Effector memory CD4-positive, alpha-beta T cell (primary cell): ENCODE measurements at places on chromosomes 7 and 10.

- DNase-seq: no peak
Observed at GRCh38 chr10:131088619-131089018, 222.9 kb downstream of the TCERG1L start.

- no peak for DNase-seq
Observed at GRCh38 chr7:27133409-27134231, 3.1 kb upstream of the HOXA4 start.

DNA sequence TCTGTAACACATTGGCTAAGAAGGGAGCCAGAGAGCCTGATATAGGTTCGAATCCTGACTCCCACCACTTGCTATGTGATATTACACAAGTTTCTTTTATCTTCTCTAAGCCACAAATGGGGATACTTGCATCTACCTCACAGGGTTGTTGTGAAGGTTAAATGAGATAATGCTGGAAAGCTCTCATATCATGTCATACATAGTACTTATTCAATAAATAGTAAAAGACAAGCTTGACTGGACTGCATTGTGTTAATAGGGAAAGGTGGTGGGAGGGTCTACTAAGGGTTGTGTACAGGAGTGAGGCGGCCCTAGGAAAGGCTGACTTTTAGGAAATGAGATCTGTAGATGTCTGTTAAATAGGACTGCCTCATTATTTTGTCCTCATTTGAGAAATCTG is 35.8 kb upstream of the DNMBP start:
- DNase-seq: no peak

DNA sequence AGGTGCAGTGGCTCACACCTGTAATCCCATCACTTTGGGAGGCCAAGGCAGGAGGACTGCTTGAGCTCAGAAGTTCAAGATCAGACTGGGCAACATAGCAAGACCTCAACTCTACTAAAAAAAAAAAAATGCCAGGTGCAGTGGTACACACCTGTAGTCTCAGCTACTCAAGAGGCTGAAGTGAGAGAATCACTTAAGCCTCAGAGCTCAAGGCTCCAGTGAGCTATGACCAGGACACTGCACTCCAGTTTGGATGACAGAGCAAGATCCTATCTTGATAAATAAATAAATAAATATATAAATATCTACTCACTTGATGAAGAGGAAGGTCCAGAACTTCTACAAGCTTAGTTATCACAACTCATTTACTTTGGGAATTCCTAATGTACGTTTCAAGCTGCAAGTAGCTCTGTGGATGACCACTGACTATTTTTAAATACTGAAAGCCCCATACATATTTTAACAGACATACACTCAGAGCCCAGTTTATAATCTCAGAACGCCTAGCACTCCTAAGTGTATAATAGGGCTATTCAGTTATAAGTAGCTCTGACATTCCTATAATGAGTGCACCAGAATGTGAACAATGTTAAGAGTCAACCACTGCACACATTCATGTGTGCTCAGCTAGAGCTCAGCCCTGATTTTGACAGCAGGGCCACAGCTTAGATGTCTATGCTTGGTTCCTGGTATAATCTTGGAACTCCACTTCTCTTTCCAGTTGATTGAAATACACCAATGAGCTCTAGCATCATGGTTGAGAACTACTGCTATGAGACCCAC is 119.1 kb downstream of the CUBN start:
- DNase-seq: no peak

GRCh38 chr10:69614130-69614529 is 15.9 kb upstream of the FAM241B start:
- no peak for DNase-seq

- DNase-seq: no peak
Observed at GRCh38 chr7:123864966-123865365, 20.0 kb downstream of the HYAL4 start.

GRCh38 chr10:96686514-96686913 is 33.8 kb downstream of the PIK3AP1 start:
- no peak for DNase-seq

GRCh38 chr7:81926154-81926553 is 156.3 kb upstream of the HGF start:
- DNase-seq: no peak

DNA sequence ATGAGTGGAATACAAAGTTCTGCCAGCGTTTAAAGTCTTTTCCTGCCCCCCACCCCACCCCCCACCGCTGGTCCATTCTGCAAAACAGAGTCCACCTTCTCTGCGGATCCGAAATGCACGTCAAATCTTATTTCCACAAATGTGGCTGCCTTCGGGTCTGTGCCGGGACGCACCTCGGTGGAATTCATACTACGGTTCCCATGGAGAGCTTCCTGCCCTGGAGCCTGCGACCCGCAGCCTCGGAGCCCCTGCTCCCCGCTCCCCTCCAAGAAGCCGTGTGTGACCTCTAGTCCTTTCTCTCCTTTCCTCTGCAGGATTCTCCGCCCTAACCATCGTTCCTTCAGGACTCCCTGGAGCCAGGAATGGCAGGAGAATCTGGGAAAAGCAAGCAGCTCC is 12.5 kb upstream of the CALML5 start:
- DNase-seq: no peak

- DNase-seq: no peak
Observed at GRCh38 chr10:131126321-131127137, 185.0 kb downstream of the TCERG1L start.

DNA sequence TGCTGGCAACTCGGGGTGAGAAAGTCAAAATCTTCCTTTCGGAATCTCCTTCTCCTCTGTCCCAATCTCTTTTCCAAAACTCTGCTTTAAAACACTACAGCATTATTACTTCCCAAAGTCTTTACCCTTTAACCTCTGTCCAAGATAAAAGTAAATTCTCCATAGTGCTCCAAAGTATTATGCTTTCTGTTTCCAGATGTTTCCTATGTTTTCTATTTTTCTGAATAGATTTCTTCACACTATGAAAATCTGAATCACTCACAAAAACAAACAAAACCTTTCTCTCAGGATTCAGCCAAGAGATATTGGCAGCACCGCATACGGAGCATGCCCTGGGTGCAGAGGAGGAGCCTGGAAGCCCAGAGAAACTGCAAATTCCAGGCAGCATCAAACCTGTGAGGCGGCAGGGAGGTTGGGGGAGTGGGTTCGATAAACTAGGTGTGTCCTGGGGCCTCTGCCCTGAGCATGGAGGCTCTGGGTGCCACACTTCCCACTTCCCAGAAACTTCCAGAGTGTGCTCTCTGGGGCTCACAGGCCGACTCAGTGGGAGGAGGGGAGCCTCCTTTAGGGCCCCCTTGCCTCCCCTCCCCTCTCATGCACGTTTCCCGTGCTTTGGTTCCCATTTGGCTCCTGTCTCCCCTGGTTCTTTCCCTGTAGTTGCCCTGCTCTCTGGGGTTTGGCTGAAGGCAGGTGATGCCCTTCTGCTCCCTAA is 35.6 kb downstream of the VIPR2 start:
- no peak for DNase-seq

DNA sequence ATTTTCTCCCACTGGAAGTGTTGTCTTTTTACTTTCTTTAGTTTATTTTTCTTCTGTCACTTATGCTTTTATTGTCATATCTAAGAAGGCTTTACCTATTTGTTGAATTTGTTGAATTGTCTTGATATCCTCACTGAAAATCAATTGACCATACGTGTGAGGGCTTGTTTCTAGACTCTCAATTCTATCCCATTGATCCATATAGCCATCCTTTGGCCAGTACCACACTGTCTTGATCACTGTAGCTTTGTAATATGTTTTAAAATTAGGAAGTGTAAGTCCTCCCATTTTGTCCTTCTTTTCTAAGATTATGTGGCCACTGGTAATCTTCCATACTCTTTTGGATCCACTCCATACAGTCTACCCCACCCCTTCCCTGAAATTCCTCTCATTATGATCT is 25.5 kb upstream of the MNX1 start:
- no peak for DNase-seq

DNA sequence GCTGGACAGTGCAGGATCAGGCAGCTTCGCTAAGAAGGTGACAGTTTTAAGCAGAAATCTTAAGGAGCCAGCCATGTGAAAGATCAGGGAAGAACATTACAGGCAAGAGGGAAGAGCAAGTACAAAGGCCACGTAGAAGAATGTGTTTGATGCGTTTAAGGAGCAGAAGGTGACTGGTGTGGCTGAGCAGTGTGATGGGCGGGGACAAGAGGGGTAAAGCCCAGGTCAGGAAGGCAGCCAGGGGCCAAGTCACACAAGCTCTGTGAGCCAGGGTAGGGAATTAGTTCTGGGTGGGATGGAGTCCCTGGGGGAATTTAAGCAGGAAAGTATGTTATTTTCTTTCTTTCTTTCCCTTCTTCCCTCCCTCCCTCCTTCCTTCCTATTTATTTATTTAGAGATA is 166.9 kb downstream of the SH3PXD2A start:
- DNase-seq: no peak

DNA sequence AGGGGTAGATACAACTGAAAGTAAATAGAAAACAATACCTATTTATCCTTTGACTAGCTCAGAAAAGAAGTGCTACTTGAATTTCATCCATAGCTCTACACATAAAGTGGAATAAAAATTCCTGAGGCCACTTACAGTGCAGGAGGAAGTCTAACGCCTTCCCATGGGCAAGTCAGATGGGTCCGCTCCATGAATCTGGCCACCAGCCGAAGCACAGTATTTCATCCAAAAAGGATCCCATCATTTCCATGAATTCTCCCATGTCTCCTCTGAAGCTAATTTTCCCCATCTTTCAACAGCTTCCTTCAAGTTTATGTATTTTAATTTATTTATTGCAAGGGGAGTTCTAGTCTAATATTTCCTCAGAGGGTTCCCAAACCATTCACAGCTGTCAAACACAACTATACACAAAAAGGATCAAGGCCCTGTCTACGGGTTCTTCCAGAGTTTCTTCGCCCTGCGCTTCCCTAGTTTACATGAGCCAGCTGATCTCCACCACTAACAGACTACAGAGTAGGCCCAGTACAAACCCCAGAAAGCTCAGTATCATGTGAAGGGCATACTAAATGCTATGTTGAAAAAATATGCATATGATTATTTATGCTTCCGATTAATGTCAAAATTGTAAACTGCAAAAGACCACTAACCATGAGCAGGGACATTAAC is 184.7 kb downstream of the DOCK4 start:
- DNase-seq: no peak

- DNase-seq: no peak
Observed at GRCh38 chr10:91555455-91555854, 77.4 kb downstream of the PPP1R3C start.
